ENCODE measurements at places on chromosomes 3 and 15.

- no peak for DNase-seq
Observed at GRCh38 chr3:105572501-105572900, 205.8 kb downstream of the ALCAM start.

- no peak for DNase-seq
Observed at GRCh38 chr3:10382892-10383849, 62.3 kb upstream of the SEC13 start.

DNA sequence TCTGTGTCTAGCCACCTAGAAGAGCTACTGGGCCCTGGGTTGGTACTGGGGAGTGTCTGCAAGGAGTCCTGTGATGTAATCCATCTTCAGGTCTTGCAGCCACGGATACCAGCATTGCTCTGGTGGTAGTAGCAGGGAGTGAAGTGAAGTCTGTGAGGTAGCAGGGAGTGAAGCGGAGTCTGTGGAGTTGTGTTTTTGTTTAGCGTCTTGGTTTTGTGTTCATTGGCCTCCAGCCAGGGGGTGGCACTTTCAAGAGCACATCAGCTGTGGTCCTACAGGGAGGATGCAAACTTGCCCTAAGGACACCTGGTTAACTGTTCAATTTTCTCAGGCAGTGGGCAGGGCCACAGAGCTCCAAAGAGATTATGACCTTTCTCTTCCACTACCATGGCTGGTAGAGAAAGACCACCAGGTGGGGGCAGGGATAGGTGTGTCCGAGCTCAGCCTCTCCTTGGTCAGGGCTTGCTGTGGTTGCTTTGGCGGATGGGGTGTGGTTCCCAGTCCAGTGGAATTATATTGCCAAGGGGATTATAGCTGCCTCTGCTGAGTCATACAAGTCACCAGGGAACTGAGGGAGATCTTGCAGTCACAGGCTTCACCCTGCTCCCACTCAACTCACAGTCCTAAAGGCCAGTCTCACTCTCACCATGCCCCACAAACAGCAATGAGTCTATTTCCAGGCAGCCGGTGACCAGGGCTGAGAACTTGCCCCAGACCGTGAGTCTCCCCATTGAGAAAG, 424.7 kb downstream of the ZBBX start:
- DNase-seq, result no peak

- no peak for DNase-seq
Observed at GRCh38 chr15:38899300-38899699, 334.7 kb upstream of the RASGRP1 start.
